ENCODE measurements at places on chromosomes 3 and 15.

- no peak for DNase-seq
Measured at GRCh38 chr3:193391902-193392301, 13.3 kb upstream of the ATP13A5 start.

DNA sequence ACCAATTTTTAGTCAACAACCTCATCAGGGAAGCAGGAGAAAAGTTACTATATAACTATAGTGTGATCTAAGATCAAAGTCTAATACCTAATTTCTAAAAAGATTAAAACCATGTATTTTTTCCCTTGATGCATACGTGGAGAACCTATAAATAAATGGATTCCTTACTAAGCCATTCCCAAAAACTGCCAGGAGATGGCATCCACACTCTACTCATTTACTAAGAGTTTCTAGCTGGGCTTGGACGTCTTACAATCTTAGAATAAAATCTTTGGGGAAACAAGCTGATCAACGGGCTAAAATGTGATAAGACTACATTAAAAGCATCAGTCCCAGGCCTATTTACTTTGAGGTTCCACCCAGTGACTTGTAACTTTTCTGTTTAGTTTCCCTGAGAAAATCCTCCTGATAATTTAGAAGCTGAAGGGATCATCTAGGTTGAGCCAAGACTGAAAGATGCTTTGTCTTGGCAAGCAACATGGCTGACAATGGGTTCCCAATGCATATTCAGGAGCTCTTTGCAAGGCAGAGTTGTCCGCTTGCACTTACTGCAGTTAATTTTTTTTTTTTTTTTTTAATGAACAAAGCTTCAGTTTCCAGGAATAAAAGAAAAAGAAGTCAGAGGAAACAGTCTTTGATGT, 85.5 kb upstream of the FGF12 start:
- DNase-seq, result peak; percentile 7

- DNase-seq, result no peak
Measured at GRCh38 chr15:79844221-79844620, 52.6 kb downstream of the MTHFS start.

GRCh38 chr3:45477041-45477725, 88.8 kb downstream of the LARS2 start:
- DNase-seq, result no peak

DNA sequence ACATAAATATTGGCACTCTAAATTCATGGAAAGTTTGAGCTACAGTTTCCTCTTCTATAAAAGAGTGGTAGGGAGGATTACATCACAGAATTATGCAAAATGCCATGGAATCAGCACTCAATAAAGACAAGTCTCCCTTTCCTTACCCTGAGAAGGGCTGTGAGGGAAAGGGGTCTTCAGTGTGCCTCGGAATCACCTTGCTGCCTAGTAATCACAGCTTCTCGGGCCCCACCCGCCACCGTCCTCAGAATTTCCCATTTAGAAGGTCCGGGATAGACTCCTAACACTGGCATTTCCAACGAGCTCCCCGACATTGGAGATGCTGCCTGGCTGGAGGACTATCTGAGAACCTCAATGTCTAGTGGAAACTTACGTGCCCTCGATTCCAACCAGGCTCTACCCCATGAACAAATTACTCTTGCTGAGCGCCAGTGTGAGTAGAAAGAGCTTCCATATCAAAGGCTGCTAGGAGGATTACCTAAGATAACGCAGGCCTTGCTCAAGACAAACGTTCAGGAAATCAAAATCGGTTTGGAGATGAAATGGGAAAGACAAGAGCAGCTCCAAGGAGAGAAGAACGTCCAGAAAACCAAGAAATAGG, 92.1 kb upstream of the CHD2 start:
- no peak for DNase-seq

DNA sequence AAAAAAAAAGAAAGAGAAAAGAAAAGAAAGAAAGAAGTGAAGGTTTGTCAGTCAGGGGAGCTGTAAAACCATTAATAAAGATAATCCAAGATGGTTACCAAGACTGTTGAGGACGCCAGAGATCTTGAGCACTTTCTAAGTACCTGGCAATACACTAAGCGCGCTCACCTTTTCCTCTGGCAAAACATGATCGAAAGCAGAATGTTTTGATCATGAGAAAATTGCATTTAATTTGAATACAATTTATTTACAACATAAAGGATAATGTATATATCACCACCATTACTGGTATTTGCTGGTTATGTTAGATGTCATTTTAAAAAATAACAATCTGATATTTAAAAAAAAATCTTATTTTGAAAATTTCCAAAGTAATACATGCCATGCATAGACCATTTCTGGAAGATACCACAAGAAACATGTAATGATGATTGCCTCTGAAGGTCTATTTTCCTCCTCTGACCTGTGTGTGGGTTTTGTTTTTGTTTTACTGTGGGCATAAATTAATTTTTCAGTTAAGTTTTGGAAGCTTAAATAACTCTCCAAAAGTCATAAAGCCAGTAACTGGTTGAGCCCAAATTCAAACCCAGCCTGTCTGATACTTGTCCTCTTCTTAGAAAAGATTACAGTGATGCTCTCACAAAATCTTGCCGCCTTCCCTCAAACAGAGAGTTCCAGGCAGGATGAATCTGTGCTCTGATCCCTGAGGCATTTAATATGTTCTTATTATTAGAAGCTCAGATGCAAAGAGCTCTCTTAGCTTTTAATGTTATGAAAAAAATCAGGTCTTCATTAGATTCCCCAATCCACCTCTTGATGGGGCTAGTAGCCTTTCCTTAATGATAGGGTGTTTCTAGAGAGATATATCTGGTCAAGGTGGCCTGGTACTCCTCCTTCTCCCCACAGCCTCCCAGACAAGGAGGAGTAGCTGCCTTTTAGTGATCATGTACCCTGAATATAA, 2.0 kb downstream of the B2M start:
- DNase-seq, result peak; percentile 39

Measured in K562 (cell line).